NCI-H510A treated with DMSO at 0.1 percent for 48 hours (cell line): ENCODE measurements at places on chromosomes 4 and X.

DNA sequence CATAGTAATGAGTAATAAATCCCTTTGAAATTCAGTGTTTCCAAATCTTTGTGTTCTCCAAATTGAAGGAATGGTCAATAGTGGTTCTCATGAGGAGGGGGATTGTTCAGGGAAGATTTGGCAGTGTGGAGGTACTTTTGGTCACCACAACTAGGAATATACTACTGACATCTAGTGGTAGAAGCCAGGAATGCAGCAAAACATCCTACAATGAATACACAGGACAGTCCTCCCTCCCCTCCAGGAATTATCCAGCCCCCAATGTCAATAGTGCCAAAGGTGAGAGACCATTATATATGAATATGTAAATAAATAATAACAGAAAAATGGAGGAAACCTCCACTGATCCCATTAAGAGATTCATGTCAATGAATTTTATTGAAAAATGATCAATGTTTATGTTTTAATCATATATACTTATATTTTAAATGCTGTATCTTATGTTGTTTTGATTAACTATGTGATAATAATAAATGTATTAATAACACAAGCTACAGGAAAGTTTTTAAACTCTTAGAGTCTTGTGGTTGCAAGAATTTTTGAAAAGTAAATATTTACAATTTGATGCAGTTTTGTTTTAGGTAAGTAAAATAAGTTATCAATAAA lies 14.4 kb upstream of the FAM9A start:
- peak; percentile 35 for DNase-seq

DNA sequence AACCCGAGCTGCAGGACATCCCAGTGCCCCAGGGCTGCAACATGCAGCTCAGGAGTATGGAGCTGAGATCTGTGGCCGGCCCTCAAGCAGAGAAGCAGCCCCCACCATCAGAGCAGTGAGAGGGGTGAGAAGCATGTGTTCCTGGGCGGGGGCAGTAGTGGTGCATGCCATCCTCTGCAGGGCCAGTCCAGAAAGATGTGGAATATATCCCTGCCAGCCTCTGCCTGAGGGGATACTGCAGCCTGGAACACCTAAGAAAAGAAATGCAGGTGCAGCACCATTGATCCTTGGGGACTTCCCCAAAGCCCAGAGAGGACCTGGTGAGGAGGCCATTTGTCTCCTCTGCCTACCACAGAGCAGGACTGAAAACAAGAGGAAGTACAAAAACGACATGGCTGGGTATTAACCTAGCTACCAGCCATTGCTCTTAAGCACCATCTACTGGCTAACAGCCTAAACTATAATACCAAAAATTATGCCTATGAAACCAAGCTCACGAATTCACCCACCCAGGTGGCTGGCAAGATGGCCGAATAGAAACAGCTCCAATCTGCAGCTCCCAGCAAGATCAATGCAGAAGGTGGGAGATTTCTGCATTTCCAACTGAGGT lies 158.8 kb downstream of the ADGRA3 start:
- DNase-seq, result peak; percentile 13

- DNase-seq, result no peak
Observed at GRCh38 chr4:173170182-173170778, 1.7 kb downstream of the GALNT7 start.

DNA sequence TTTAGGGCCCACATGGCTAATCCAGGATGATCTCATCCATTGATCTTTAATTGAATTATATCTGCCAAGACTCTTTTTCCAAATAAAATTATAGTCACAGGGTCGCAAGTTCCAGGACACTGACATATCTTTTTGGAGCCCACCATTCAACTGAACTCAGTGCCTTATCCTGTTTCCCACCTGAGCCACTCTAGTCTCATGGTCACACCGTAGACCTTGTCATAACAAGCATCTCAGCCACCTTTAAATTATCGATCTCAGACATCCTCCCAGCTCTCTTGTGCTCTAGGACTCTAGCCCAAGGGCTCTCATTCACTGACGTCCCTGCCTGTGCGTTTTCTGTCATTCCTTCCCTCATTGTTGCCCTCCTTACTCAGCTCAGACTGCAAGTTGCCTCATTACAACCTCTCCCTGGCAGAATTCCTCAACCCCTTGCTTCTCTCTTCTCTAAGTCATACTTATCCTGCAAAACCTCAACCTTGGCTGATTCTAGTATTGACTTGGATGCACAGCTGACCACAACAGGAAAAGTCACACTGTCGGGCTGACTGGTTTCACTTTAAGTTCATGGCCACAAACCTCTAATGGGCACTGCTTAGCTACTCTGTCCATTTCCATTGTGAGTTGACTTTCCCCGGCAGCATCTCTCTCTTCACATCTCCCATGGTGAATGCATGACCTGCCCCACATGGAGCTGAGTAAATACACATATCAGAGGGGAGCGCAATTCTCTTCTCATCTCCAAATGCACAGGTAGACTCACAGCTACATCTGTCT lies 91.0 kb upstream of the TRIM2 start:
- DNase-seq, result no peak

- DNase-seq, result no peak
Observed at GRCh38 chrX:7088968-7089615, 58.4 kb upstream of the STS start.

DNA sequence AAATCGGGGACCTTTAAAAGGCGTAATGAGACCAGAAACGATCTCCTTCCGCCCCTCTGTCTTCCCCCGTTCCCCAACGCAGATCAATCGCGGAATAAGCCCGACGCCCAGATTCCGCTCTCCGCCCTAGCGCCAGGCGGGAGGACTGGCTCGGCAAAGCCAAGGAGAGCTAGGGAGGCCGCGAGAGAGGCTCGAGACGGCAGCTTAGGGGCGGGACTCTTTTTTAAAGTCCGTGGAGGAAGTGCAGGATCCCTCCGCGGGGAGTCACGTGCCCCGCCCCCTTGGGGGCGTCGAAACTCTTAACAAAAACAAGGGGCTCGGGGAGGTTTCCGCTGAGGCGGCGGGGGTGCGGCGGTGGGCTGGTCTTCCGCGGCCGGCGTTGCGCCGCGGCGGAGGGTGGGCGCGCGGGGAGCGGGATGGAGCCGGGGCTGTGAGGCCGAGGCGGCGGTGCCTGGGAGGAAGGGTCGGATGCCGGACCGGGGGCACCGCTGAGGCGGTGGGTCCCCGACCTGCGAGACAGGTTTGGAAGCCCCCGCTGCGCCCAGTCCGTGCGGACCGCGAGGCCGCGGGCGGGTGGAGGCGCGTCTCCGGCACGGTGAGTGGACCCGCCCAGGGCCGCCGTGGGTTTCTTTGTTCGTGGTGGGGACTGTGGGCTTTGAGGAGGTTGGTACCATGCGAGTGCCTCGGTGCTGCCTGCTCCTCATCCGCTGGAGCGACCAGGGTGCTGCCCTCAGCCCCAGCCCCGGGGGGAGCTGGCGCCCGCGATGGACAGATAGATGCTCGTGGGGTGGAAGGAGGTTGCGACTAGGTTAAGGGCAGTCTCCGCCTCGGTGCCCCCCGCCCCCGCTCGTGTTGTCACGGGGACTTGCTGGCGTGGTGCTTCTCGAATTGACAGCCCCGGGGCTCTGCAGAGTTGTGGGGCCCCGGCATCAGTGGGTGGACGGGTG lies at the start of gene CCNG2:
CCNG2 (plus strand) TSS at position 296 of the 947 bp plus-strand sequence. CDS start 1,326 bp downstream, outside the sequence.
- DNase-seq, result peak; percentile 95

- no peak for DNase-seq
Observed at GRCh38 chr4:80045786-80046185, 27.2 kb downstream of the ANTXR2 start.

- DNase-seq, result no peak
Observed at GRCh38 chr4:184548316-184548647, 73.9 kb upstream of the IRF2 start.

GRCh38 chr4:81352446-81352835 lies 119.3 kb downstream of the RASGEF1B start:
- no peak for DNase-seq

GRCh38 chr4:139920486-139921002 lies 233.4 kb downstream of the MAML3 start:
- no peak for DNase-seq

GRCh38 chr4:138751309-138751708 lies 264.3 kb upstream of the NOCT start:
- no peak for DNase-seq
